ENCODE measurements at places on chromosomes 4 and X.
A peak's percentile ranks its signal among the peaks of the same experiment; 100 is the strongest.

DNA sequence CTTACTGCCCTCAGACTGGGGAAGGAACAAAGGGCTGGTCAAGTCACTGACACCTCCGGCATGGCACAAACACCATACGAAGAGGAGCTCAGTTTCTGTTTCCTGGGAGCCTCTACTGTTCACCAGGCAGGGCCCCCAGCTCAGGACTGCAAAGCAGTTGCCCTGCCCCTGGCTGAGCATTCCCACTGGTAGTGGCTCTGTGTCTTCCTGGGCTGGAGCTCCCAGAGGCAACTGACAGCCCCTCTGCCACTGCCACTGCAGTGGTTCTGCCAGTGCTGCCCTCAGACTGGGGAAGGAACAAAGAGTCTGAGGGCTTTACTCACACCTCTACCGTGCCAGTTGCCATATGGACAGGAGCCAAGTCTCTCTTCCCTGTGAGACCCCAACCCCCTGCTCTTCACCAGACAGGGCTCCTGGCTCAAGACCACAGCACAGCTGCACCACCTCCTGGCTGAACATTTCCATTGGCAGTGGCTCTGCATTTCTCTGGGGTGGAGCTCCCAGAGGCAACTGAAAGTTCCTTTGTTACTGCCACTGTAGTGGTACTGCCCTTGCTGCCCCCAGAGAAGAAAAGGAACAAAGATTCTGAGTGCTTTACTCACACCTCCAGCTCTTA, 67.9 kb downstream of the SMARCA5 start:
- peak; percentile 68 for DNase-seq

DNA sequence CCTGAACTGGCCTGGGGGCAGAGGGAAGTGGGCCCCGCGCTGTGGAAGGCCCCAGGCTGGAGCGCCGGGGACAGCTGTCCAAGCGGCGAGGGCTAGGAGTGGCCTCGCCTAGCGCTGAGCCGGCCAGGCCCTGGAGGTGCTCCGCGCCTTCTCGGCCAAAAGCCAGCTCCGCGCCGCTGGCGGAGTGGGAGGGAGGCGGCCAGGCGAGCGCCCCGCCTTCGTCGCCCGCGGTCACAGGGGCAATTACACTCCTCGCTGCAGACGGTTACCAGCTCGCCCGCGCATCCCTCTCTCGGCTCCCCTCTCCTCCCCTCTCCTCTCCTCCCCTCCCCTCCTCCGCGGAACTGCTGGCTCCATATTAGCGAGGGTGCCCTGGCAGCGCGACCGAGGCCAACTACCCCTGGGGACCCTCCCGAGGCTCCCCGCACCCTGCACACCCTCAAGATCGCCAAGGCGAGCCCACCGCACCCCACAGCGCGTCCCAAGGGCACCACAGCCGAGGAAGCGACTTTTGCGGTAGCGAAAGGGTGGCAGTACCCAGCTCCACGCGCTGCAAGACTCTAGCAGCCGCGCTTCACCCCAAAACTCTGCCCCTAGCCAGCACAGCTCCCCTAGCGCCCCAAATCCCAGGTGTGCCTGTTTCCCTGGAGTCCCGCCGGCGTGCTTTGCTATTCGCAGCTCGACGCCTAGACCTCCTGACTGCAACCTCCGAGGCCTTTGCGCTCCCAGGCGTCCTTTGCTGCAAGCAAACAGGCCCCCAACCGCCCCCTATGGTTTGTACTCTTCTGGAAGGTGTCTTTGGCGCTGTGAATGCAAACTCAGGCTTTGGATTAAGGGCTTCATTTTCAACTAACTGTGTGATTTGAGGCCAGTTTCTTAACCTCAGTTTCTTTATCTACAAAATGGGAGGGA, 91.4 kb downstream of the BCOR start:
- DNase-seq, result no peak

GRCh38 chrX:7074148-7074907, 73.2 kb upstream of the STS start:
- peak; percentile 27 for DNase-seq

- no peak for DNase-seq
These were observed 57.0 kb downstream of the DHX15 start for GRCh38 chr4:24527371-24527770.

- DNase-seq, result no peak
These were observed 277.2 kb downstream of the HS3ST1 start for GRCh38 chr4:11151500-11151899.

DNA sequence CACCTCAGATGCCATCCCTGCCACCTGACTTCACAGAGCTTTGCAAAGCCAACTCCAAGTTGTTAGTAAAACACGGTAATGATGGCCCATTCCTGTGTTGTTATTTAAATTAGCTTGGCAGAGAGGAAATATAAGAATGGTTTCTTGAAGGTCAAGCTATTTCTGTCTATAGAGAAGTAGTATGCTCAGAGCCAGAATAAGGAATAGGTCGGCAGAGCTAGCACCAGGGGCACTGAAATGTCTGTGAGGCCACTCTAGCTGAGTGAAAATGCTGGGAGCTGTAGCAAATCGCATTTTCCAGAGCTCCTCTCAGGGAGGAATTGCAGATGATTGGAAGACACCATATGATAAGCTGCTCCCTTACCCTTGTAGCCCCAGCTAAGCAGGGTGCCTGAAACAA, 615.4 kb upstream of the NR3C2 start:
- no peak for DNase-seq

DNA sequence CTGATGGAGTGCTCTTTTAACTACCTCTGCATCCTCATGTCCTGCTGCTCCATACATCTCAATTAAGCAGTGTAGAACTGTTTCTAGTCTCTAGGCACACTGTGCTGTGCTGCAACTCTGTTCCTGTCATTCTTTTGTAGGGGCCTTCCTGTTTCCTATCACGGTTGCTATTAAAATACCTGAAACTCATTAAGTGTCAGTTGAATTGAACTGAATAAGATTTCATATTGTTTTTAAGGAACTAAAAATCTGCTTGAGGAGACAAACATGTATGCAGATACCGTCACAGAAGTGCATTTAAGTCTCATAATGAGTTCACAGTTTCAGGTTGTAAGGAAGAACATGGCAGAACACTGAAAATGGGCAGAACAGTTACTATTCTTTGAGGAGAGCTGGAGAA, 170.1 kb downstream of the LARP7 start:
- no peak for DNase-seq

DNA sequence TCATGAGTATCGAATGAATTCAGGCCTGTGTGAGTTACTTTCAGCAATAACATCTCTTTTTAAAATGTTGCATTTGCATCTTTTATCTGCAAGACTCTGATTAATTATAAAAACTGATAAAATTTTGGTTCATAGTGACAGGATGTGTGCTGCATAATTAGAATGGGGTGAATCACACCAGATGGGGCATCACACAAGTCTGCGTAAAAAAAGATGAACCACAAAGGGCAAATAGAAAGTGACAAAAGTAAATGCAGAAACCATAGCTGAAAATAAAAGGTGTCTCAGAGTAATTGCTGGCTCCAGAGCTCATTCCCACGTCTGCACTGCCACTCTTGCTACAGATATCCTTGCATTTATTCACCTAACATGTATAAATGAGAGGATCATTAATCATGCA, 131.1 kb downstream of the HS3ST1 start:
- DNase-seq, result no peak

DNA sequence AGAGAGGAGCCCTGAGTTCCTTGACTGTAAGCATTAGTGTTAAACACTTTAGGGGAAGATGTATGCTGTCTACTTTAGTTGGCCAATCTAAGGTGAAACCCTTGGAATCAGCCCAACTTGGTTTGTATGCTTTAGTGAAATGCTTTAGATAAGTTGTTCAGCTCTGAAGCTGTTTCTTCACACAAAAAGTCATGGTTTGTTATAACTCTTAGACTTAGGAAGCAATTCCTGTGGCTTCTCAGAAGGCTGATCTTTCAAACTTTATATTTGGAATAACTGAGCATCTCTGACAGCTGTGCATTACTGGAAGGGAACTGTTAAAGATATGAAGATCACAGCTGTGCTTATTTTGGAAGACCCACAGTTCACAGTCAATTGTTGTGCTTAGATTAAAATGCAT, 714.1 kb downstream of the FAT4 start:
- DNase-seq, result no peak

DNA sequence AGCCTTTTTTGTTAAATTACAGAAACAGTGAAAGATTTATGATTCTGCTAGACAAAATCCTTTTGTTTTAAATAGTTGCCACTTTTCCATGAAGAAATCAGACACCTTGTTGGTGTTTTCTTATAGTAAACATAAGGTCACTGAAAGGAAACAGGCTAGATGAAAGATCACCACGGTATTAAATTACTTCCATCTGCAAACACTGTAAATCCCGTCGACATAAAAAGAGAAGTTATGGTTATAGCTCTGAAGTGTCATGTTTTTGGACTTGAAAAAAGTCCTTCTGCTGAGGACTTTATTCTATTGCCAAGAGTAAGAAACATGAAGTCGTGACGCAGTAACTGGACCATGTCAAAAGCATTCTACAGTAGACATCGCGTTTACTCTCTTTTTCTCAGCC, 567.6 kb upstream of the SLIT2 start:
- no peak for DNase-seq

GRCh38 chr4:83536362-83537272, 709 bp downstream of the GPAT3 start:
- no peak for DNase-seq

DNA sequence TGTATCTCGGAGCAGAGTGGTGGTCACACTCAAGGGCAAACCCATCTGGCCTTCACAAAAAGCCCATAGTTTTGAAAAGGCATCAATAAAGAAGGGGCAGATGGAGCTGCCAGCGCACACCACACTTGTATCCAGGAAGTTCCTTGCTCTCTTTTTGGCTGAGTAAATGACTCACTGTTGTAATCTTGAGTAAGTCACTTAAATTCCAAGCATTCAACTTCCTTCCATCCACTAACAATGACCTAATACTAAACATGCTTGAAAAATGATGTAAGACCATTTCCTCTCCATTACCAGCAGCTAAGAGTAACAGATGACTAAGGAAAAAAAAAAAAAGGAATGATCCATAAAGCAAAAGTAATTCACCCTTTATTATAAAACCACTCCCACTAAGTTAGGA, 32.4 kb upstream of the MYOZ2 start:
- peak; percentile 6 for DNase-seq

- DNase-seq, result no peak
These were observed 103.9 kb upstream of the FAT1 start for GRCh38 chr4:186827534-186827897.

- no peak for DNase-seq
These were observed 54.4 kb downstream of the VGLL1 start for GRCh38 chrX:136586386-136586785.

DNA sequence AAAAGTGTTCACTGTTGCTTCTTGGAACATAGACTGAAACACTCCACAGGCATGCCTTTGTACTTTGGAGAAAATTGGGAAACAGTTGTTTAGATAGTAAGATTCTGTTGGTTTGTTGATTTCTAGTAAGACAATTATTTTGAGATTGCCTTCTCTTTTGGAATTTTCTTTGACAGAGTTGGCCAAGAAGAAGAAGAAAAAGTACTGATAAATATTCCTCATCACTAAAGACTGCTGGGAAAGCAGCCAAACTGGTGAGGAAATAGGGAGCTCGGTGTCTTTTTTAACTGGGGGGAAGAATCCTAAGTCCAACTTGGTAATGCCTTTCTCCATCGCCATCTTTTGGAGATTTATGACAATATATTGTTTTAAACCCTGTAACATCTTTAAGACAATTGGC, 370.7 kb downstream of the GPAT3 start:
- no peak for DNase-seq

GRCh38 chr4:83240379-83240875, 44.2 kb downstream of the COQ2 start:
- no peak for DNase-seq

DNA sequence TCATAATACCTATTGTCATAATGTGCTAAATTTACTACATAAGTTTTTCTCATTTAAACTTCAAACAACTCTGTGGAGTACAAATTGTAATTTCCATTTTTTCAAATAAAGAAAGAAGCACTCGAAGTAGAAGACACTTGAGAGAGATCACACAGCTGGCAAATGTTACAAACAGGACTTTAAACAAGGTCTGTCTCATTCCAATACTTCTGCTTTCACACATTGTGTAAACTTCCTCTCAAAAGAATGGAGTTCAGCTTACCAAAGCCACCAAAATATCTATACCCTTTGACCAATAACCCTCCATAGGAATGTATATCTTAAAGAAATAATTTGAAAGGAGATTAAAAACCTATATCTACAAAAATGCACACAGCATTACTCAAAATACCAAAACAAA, 88.3 kb downstream of the OPHN1 start:
- DNase-seq, result peak; percentile 0

GRCh38 chrX:78945186-78945912, at the start of gene P2RY10:
Gene P2RY10, plus strand, starts transcription at chrX:78945391. Its CDS starts 15,130 bp downstream, at chrX:78960521.
- DNase-seq, result no peak

GRCh38 chr4:117429061-117429460, 343.7 kb upstream of the TRAM1L1 start:
- DNase-seq, result no peak

DNA sequence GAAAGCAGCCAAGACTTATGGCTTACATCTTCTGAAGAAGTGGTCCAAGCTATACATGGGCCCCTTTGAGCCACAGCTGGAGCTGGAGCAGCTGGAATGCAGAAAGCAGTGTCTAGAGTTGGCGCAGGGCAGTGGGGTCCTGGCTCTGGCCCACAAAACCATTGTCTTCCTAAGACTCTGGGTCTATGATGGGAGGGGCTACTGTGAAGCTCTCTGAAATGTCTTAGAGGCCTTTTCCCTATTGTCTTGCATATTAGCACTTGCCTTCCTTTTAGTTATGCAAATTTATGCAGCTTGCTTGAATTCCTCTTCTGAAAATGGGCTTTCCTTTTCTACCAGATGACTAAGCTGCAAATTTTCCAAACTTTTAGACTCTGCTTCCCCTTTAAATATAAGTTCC, 15.3 kb downstream of the NPY1R start:
- DNase-seq, result no peak

DNA sequence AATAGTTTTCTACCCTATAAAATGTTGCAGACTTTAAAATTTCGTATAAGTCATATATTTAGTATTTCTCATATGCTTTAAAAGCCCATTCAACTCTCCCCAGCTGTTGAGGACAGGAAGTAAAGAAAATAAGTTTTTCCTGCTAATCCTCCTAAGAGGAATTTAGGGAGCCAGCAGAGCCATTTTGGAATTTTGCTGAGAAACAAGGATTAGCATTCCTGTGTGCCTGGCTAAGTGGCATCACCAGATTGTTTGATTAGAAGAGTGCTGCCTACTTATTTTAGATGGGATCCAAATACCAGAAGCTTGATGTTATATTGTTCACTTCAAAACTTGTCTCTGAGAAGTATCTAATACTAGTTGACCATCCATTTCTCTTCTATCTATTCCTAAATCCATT, 131.2 kb upstream of the HHIP start:
- DNase-seq, result no peak

GRCh38 chrX:77167993-77168392, 279.2 kb upstream of the FGF16 start:
- DNase-seq, result peak; percentile 70

- DNase-seq, result no peak
These were observed 184.7 kb upstream of the NDP start for GRCh38 chrX:44157858-44158257.

- no peak for DNase-seq
These were observed 41.7 kb downstream of the PTTG2 start for GRCh38 chr4:38001927-38002326.

DNA sequence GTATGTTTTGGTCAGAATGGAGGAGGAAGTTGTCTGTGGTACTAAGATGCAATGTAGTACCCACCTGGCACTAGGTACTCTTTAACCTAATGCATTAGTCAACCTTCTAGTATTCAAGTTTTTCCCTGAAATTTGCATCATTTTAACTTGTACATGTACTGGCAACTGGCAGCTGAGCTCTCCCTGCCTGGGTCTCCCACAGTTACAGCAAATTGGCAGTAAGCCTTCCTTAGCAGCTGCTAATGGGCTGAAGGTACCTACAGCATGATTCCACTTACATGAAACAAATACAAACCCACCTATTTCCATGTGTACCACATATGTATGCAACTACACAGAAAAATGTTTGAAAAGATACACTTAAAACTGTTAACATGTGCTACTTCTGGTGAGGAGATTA, 8.1 kb upstream of the KLHL2 start:
- DNase-seq, result no peak
